ENCODE measurements at places on chromosomes 7 and 10.

GRCh38 chr7:157313645-157314044 is 23.2 kb upstream of the DNAJB6 start:
- DNase-seq: no peak

DNA sequence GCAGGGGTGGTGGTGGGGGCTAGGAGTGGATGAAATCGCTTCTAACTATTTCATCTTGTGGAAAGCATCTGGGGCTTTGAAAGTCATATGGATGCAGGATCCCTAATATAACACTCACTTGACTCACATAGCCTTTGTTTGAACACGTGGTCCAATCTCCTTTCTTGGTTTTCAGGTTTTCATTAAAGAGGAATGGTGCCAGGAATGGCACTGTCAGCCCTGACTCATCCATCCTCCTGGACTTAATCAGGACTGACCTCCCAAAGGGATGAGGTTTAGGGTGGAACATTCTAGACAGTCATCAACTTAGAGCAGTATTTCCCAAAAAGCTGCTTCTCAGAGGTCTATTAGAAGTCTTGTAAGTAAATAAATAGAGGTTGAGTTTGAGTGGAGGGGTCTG is 162.0 kb upstream of the PLXNA4 start:
- DNase-seq: no peak

DNA sequence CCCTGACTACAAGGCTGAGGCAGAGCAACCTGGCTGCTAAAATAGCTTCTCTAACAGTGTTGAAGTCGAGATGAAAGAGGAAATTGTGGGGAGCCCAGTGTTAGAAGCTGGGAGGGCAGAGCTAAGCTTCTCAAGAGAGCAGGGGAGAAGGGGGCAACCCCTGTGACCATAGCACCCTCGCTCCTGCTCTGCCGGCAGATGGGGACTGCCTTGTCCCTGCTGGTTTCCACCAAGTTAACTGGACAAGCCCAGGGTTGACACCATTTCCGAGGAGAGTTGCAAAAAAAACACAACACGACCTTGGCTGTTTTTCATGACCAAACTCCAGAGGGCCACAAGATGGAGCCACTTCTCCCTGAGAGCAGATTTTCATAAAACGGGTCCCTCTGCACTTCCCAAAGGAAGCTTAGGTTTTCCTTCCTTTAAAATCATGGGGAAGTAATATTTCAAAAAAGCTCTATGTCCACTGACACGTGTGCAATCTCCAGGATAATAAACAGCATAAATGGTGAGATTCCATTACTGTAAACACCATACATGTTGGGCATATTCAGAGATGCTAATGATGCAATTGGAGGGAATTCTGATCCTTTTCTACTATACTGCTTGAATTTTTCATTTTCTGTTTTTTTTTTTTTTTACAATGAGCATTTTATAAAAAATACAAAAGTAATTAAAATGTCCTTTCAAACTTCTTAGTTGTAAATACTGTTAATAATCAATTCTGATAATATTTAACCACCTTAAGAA is 140.4 kb downstream of the PIP4K2A start:
- DNase-seq: peak; percentile 13

GRCh38 chr10:11610166-11610825 is 1.2 kb downstream of the USP6NL start:
- DNase-seq: no peak

DNA sequence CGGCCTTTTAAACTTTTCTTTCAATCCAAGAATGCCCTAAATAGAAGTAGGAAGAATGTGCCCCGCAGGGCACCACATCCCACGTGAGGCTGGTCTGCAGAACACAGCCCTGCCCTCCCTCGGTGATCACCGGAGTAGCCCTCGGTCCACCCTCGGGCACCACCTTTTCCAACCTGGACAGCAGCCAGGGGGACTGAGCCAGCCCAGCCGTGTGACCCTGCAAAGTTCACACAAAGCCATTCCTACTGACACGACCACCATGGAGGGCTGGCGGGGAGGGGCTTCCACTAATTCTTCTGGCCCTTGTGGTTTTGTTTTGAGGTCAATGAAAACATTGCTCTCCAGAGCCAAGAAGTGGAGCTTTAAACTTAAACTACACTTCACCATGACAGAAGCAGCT is 132.2 kb downstream of the TCERG1L start:
- DNase-seq: no peak

DNA sequence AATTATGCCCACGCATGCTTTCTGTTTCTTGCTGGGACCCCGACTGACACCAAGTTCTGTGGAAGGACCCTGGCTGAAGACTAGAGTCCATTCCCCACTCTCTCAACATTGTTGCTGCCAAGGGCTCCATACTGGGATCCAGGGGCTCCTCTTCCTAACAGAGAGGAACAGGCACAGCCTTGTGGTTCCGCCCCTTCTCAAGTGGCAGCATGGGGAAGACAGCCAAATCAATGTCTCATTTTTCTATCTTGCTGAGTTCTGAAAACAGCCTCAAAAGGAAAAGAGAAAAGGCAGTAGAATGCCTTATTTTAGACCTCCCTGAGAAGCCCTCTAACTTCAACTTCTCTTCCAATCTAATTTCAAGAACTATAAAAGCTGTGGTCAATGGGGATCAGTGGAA is 23.7 kb upstream of the LAMB1 start:
- no peak for DNase-seq

- no peak for DNase-seq
These were observed 3.6 kb downstream of the BLVRA start for GRCh38 chr7:43761938-43762692.

DNA sequence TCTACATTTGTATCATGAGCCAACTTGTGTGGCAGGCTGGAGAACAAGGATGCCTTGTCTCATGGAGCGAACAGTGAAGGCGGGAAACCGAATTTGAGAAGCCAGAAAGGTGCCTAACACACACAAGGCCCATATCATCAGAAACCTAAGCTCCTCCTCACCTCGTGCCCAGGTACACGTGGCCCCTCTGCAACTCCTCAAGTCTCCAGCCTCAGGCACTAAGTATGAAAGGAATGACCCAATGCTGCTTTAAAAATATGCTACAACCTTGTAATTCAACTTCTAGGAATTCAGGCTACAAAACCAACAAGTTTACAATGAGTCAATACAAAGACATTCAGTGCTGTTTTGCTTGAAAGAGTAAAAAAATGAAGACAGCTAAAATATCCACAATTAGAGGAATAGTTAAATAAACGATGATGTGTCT is 95.7 kb downstream of the CDK6 start:
- no peak for DNase-seq

- DNase-seq: no peak
These were observed 101.0 kb upstream of the GATA3 start for GRCh38 chr10:7953447-7953846.

GRCh38 chr10:7301006-7301778 is 109.6 kb downstream of the SFMBT2 start:
- no peak for DNase-seq

GRCh38 chr7:66297579-66297978 is 92.4 kb downstream of the TPST1 start:
- DNase-seq: no peak

GRCh38 chr7:26567266-26567665 is 275.6 kb downstream of the SNX10 start:
- no peak for DNase-seq

- DNase-seq: no peak
These were observed 10.8 kb upstream of the NKX2-3 start for GRCh38 chr10:99521765-99522469.

DNA sequence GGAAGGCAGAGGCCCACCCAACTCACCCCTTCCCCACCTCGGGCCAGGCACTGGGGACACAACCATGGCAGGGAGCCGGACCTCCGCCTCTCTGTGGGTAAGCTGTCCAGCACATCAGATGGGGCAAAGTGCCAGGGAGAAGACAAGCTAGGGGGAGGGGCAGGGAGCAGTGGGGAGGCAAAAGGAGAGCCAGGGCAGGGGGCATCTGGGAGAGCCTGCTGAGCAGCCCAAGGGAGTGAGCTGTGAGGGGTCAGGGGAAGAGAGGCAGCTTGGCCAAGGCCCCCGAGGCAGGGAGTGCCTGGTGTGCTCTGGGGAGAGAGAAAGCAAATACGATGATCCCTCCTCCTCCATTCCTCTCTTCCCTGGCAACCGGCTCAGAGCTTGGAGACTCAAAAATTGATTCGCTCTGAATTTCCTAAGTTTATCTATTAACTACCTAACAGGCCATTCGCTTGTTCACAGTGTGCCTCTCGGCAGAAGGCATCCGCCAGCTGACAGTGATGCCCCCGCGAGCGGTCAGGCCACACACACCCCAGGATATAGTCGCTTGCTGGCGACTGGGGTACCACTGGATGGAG is 4.5 kb downstream of the CAMK2B start:
- DNase-seq: no peak

DNA sequence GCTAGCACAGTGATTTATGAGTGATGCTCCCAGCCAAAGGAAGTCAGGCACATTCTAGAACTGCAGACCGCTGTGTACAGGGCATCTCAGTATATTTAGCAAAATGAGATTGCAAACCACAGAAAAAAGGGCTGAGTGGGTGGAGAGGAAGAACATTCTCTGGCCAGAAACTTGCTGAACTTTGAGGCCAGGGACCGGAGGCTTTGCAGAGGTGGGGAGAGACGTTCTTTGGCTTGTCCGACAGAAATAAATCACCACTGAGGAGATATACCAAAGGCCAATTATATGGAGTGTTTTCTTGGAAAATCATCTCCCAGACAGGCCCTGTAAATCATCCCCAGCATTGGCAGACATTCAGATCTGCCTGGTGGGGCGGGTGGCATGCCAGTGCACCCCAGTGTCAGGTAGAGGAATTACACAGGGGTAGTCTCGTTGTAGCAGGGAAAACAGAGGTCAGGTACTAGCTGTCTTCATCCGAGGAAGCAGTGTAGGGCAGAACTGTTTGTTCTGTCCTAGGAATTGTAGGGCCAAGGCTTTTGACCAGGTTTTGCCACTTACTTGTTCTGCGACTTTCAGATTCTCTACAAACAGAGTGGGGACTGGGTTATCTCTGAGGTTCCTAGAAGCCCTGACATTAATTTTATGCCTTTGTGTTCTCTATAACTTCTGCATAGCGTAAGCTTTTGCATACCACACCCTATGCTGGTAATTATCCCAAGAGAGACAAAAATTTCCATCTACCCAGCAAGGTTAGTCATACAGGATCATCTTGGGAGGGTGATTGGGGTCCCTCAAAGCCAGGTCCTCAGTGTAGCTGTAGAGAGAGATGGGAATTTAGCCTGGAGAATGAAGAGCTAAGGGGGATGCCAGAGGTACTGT is 655.6 kb downstream of the LRMDA start:
- no peak for DNase-seq

GRCh38 chr10:127910464-127910770 is 3.5 kb downstream of the PTPRE start:
- DNase-seq: no peak

GRCh38 chr7:55157764-55158105 is 138.9 kb downstream of the EGFR start:
- DNase-seq: no peak

GRCh38 chr7:114885836-114886235 is 36.1 kb upstream of the MDFIC start:
- DNase-seq: no peak

DNA sequence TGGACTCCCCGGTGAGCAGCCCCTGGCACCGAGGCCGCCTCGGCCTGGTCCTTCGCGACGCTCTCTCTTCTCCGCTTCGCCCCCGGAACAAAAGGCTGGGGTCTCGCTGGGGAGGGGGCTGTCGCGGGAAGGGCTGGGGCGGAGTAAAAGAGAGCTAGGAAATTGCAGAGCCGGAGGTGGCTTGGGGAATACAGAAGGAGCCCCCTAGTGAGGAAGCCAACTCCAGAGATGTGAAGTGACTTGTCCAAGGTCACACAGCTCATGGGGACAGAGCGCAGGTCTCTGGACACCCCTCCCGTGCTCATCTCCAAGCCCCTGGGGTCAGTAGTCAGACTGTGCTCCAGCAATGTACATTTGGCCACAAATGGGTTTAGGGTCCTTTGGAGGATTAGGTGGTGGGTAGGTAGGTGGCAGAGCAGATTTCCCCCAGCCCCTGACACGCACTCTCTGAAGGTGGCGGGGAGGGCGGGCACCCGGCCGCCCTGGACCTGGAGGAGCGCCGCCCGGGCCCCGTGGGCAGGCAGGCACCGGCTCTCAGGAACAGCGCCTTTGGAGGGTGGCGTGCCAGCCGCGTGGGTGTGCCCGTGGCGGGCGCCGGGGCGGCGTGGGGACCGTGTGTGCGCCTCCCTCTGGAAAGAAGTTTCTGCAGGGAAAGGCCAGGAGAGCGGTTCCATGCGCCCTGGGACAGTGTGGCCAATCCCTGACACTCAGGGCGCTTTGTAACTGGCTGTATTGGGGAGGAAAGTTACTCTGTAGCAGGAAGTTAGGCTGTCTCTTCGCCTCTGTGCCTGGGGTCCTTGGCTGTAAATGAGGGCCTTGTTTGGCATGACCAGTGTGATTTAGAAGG is 910 bp downstream of the WIPF3 start:
- DNase-seq: no peak

- no peak for DNase-seq
These were observed 608.3 kb downstream of the MAGI2 start for GRCh38 chr7:78845155-78845554.

- no peak for DNase-seq
These were observed 12.2 kb downstream of the TRPV6 start for GRCh38 chr7:142873281-142873784.

- peak; percentile 44 for DNase-seq
These were observed 4.4 kb upstream of the MYL7 start for GRCh38 chr7:44145479-44145968.

DNA sequence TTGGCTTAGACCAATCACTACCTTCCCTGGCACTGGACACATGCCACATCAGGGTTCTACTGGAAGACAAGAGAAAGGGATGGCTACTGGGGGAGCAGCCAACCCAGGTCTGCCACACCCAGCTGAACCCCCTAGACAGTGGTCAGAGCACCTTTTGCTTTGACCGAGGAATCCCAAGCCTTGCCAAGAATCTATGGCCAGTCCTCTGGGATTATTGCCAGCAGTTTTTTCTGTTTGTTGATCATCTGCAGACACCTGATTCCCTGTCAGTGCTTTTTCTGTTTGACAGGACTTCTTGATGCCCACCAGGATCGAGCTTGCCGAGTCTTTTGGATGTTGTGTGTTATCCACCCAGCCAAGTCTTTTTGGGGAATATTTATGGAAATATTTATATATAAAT is 476.2 kb upstream of the GALNT17 start:
- DNase-seq: no peak

GRCh38 chr10:50316174-50316573 is 64.9 kb upstream of the ASAH2 start:
- no peak for DNase-seq

DNA sequence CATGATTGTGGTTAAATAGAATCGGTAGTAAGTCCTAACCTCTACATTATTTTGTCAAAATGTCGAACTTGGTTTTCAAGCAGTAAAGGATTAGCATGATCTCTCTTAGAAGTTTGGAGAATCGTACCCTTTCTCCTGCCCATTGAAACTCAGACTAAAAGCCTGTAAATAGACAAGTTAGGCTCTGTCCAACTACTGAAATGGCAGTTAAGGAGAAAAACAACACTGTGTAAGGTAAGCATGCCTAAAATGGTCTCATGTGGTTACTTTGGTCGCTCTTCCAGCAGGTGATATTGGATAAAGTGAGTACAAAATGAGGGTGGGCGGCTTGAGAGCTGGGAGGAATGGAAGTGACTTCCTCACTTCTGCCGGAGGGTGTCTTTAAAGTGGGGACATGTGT is 25.0 kb downstream of the SEC61A2 start:
- no peak for DNase-seq
